Smooth muscle cell of the umbilical artery (primary cell): ENCODE measurements at places on chromosomes 2 and 18. TPM values are rescaled to one million over a fixed set of nuclear protein-coding genes. Genes with fewer than 3 reads are reported as not detected.

The CROCC2 gene
- total RNA-seq: not detected in 2 replicates

The COLEC12 gene
- 0.28 and 0.30 TPM in 2 replicates for total RNA-seq

The ST6GAL2 gene
- total RNA-seq: 10.7 and 12.9 TPM in 2 replicates

The ABCG8 gene
- total RNA-seq: not detected in 2 replicates
